Frontal cortex (tissue), 4 donors: ENCODE measurements at places on chromosomes 13 and 19. TPM values are rescaled to one million over a fixed set of nuclear protein-coding genes. Genes with fewer than 3 reads are reported as not detected.
A peak's percentile ranks its signal among the peaks of the same experiment; 100 is the strongest.

Gene PINLYP
- 6.9 TPM for total RNA-seq

Gene CADM4
- 93.3 TPM for total RNA-seq

Gene ZNF835
- 13.0 TPM for total RNA-seq

GRCh38 chr19:32324631-32325285 is 20.7 kb upstream of the ZNF507 start:
- DNase-seq: peak; percentile 31

DNA sequence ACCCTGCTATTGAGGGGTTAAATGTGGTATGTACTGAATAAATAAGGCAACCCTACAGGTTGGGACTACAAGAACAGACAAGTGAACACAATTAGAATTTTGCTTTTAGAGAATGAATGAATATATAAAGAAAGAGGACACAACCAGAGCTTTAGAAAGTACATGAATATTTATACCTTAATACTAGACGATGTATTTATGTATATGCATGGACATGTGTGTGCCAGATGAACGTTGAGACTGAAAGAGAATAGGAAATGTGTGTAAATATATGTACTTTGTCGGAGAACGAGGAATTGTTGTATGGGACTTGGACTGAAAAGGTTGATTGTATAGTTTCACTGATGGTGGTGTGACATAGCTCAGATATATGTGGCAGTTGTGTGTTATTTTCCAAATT is 9.3 kb upstream of the COG6 start:
- no peak for DNase-seq

DNA sequence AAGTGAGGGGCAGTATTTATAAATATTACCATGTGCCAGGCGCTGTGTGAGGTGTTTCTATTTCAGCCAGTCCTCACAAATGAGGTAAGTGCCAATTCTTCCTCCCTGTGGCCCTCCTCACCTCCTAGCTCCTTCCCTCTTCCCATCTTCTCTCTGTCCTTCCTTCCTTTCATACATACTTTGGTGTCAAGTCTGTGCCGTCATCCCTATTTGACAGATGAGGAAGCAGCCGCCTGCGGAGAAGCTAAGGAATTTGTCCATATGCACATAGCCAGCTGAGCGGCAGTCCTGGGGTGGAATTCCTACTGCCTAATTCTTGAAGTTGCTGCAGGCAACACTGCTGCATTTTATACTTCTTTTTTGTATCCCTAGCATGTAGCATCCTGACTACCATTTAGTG is 150.8 kb downstream of the B3GLCT start:
- no peak for DNase-seq

DNA sequence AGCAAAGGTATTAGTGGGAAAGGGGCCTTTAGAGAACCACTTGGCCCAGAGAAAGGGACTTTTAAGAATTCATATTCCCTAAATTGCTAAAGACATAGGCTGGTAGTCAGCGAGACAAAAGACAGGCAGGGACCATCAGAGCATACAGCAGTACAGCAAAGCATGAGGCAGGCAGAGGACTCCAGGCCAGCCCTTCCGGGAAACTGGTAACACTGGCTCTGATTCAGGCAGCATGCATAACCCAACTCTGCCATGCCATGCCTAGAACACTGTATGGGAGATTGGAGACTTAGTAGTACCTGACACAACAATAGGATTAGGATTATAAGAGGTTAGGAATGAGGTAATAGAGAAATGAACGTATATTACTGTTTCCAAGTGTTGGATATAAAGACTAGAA is 34.9 kb downstream of the CAB39L start:
- DNase-seq: no peak

DNA sequence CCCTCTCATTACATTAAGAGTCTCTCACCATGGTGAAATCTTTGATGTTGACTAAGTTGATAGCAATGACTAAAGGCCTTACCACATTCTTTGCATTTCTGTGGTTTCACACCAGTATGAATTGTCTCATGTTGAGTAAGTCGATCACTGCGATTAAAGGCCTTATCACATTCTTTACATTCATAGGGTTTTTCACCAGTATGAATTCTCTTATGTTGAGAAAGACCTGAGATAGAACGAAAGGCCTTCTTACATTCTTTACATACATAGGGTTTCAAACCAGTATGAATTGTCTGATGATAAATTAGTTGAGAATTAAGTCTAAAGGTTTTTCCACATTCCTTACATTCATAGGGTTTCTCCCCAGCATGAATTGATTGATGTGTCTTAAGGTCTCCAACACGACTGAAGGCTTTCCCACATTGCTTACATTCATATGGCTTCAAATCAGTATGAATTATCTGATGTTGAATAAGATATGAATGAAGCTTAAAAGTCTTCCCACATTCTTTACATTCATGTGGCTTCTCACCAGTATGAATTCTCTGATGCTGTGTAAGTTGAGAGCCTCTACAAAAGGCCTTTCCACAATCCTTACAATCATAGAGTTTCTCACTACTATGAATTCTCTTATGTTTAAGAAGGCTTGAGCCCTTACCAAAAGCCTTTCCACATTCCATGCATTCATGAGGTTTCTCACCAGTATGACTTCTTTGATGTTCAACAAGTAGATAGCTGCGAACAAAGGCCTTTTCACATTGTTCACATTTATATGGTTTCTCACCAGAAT is 45.6 kb downstream of the ZNF283 start:
- DNase-seq: no peak

GRCh38 chr13:98385606-98386005 is 191.3 kb downstream of the STK24 start:
- no peak for DNase-seq

DNA sequence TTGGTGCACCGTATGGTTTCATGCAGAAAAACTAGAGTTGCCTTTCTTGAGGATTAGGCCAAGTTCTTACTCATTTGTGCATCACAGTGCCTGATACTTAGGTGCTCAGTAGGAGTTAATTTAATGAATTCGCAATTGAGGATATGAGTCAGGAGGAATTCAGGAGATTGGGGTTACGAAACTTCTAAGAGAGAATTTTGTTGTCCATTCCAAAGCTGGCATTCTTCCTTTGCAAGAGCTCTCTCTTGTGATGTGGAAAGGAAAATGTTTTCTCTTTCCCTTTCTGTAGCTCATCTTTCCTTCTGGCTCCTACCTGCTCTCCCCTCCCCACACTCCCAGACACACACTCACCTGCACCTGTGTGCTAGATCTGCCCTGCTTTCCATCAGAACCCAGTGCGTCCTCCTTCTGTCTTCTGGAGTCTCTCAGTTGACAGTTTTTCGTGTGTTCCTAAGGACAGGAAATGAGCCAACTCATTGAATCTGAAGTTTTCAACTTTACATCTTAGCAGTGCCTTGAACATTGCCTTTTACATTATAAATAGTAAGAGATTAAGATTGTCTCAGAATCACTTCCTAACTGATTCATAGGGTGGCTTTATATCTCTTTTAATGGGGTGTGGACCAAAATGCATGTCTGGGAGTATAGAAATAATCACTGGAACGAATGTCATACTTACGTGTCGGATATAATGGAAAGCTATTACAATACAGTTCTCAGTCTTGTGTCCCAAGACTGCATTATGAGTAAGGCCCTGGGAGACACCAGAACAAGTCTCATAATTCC is 19.7 kb upstream of the ERCC5 start:
- no peak for DNase-seq

DNA sequence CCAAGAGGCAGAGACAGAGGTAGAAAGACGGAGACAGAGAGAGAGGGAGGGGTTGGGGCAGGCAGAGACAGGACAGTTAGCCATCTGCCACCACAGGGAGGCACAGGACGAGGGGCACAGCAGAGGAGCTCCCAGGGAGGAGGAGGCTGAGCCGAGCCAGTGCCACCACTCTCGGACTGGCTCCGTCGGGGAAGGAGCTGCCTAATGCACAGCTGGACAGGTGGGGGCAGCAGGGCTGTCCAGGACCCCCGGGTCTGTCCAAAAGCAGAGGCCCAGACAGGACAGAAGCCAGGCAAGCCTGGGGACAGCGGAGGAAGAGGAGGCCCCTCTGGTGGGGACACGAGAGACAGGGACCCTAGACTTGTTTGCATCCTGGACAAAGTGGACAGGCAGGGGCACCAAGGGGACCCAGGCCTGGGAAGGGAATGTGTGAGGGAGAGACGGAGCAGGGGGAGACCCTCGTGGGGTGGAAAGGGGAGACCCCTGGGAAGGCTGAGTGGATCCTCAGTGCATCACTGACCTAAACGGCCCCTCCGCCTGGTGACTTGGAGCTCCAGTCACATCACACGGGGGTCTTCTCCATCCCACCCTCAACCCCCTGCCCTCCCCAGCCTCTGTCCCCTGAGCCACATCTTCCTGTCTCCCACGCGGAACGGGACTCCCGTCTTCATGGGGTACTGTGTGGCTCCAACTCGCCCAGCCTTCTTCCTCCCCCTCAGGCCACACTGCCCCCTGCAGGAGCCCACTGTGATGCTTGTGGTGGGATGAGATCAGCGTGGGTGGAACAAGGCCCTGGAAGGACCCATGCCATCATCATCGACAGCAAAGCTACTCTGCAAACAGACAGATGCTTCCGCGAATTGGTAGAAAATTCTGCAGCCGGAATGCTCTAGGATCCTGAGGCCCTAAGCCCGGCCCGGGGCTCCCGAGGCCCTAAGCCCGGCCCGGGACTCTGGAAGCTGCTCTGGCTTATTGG is 915 bp downstream of the F10 start:
- DNase-seq: no peak

DNA sequence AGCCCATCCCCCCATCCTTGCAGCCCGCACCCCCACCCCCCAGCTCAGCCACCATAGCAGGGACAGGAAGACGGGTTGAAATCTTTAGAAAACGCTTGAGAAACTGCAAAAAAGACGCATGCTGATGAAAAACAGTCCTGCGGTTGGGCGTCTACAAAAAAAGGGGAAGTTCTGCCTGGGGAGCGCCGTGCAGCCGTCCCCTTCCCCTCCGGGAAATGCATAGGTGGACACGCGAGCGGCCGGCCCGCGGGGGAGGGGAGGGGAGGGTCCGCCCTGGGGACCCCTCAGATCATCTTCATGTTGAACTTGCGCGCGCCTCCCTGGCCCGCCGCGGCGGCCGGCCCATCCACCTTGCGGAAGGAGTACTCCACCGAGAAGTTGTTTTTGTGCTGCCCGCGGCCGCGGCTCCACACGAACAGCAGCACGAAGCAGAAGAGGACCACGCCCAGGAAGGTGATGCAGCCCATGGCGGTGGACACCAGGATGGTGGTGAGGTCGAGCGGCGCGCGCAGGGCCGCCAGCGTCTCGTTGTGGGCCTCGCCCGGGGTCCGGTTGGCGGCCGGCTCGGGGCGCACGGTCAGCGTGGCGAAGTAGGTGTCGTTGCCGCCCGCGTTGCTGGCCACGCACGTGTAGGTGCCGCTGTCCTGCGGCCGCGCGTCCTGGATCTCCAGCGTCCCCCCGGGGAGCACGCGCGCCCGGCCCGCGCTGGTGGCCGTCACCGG is 7.9 kb upstream of the PEAK3 start:
- DNase-seq: no peak

DNA sequence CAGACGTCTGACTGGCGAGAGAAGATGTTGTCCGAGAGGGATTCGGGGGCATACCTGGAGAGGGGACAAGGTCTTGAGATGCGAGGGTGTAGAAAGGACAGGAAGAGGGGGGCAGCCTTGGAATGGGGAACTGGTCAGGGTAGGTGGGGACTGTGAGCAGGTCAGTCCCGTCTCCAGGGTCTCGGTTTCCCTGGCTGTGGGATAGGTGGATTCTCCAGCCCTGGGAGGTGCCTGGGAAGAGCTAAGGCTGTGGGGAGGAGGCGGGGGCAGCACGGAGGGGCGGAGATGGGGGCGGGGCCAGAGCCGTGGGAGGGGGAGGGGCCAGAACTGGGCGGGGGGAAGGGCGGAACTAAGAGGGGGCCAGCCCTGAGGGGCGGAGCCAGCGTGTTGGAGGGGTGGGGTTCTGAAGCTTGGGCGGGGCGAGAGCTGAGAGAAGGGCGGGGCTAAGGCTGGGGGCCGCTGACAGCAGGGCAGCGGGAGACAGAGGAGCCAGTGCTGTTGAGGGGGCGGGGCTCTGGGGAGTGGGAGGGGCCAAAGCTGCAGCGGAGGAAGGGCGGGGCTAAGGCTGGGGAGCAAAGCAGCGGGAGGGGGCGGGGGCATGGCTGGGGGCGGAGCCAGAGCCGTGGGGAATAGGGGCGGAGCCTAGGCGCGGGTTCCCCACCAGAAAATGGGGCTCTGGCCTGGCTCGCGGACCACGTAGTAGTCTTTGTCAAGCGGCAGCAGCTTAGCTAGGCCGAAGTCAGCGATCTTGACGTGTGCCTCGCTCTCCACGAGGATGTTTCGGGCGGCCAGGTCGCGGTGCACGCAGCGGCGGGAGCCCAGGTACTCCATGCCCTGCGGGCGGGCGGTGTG is 9.5 kb upstream of the INSL3 start:
- peak; percentile 55 for DNase-seq

GRCh38 chr19:19677579-19677978 is 8.9 kb downstream of the ZNF101 start:
- DNase-seq: no peak

- no peak for DNase-seq
Measured at GRCh38 chr13:50369646-50370045, 354.4 kb downstream of the KCNRG start.

DNA sequence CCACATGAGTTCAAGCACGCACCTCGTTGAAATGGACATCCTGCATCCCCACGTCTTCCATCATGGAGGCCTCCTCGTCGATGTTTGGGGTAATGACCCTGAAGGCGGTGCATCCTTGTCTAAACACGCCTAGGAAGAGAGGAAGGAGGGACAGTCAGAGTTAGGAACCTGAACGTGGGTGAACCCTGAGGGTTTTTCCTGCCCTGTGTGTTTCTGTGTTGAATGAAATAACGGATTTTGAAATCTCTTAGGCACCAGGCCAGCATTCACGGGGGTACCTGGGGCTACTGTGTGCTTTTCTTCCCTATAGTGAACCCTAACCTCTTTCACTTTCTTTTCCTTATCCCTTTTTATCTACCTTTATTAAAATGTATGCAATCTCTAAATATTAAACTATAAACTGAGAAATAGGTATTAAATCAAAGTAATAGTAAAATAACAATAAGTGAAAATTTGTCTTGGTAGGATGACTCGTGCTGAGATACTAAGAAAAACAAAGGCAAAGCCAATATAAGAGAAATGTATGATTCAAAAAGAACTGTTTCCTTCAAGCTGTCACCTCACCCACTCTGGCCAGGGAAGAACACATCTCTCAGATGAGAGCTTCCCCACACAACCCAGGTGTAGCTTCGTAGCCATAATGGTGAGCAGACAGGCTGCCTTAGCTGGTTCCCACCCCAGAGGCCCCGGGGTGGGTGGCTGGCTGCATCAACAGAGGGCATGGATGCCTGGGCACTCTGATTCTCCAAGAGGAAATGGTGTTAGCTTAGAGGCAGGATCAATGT is 72.1 kb upstream of the SLC15A1 start:
- no peak for DNase-seq

GRCh38 chr19:3403489-3404323 is 37.3 kb downstream of the NFIC start:
- DNase-seq: peak; percentile 82

GRCh38 chr19:2631213-2631821 is 71.2 kb downstream of the GNG7 start:
- DNase-seq: no peak
